ENCODE measurements at places on chromosomes 1 and 21. TPM values are rescaled to one million over a fixed set of nuclear protein-coding genes. Genes with fewer than 3 reads are reported as not detected.

DNA sequence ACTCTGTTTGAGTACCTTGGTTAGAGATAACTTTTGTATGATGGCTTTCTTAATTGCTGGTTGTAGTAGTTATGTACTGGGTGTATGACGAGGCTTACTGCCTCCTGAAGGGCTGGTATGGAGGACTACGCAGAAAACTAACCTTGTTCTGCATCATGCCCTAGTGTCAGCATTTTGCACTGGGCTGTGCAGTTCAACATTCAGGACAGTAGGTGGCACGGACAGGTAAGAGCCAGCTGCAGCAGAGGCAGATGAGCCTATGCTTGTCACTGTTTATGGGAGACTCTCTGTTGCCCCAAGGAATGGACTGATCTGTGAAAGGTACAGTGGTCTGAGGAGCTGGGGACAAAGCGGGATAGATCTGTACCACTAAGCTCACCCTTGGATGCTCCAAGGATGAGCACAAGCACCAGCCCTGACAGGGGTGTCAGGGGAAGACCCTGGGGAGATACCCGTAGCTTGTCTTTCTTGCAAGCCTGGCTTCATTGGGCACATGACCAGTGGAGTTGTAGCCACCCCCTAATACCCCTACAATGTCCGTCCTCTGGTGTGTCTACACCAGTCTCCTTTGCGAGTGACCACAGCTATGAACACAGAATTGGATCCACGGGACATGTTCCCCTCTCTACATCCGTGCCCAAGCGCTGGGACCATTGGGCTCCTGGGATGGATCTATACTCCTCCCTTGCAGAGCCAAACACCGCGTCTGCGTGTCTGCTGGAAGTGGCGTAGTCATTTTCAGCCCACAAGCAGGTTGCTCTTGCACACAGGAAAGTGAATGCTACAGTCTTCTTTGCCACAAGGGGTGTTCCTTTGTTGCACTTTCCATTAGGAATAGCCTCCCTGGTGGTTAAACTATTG is 51.1 kb upstream of the CFHR3 start:
- DNase-seq = peak; percentile 50

- DNase-seq = no peak
Measured at GRCh38 chr1:90746857-90747256, 29.8 kb upstream of the BARHL2 start.

GRCh38 chr1:17772615-17773212 is 17.6 kb downstream of the ACTL8 start:
- no peak for DNase-seq

- DNase-seq = peak; percentile 54
Measured at GRCh38 chr1:57674801-57675200, 250.9 kb upstream of the DAB1 start.

GRCh38 chr1:25648681-25649440 is 32.3 kb downstream of the MAN1C1 start:
- peak; percentile 13 for DNase-seq

- no peak for DNase-seq
Measured at GRCh38 chr1:193538680-193539079, 352.3 kb upstream of the B3GALT2 start.

DNA sequence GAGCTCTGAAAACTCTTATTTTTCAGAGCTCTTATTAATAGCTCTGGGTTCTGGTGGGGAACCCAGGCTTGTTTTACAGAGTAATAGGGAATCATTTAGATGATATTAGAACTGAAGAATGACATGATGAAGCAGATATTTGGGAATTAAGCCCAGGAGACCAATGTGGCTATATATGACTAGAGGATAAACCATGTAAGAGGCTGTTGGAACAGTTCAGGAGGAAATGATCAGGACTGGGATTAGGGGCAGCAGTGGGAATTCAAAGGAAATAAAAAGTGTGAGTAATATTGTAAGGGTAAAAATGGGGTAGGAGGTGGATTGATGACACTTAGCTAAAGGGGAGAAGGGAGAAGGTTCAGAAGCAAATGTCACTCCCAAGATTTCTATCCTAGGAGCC is 58.6 kb downstream of the GIPC2 start:
- DNase-seq = peak; percentile 8

- DNase-seq = peak; percentile 43
Measured at GRCh38 chr1:54121482-54122134, 31.2 kb downstream of the CDCP2 start.

DNA sequence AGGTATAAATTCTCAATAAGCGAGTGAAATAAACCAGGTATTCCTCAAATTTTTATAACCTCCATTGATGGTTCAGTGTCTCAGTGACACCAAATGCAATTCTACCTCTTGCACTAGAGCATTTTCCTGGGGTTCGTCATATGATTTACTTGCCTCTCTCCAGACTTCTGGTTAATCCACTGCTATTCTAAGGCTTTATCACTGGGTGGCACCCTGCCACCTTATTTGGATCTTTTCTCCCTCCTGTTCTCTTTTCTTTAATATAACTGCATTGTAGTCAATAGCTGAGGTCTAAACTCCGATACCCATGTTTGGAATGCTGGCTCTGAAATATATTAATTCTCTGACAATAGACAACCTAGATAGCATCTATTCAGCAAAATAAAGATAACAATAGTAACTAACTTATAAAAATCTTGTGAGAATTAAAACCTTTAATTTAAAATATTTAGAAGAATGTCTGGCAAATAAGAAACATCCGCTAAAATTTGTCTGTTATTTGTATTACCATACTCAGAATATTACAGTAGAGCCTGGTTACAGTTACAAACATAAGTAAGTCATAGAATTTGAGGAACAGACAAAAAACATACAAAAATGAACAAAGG is 436.4 kb downstream of the PLA2G4A start:
- peak; percentile 55 for DNase-seq

DNA sequence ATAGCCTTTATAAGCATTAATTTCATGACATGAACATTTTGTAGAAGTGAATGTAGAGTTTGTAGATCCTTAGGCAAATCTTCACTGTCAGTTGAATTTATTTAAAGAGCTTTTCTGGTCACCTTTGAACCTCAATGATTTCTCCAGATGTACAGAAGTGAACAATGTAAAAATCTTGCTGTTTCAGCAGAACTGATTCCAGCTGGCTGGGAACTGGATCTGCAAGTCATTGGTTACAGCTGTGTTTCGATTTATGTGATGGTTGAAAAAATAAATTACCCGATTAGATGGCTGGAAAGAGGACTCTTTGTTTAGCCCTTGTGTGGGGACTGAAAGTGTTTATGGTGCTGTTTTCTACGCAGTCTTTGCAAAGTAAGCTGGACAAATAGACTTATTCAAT is 849.8 kb downstream of the USP25 start:
- DNase-seq = no peak

GRCh38 chr1:107804741-107805140 is 160.2 kb downstream of the VAV3 start:
- no peak for DNase-seq

The UBE2U gene
- total RNA-seq = not detected

The CCDC181 gene
- not detected for total RNA-seq

The RHBG gene
- total RNA-seq = under 0.01 TPM

The CYP4B1 gene
- total RNA-seq = not detected

Measured in bronchial epithelial cell (primary cell).